ENCODE measurements at places on chromosomes 7 and 10.

- no peak for DNase-seq
Observed at GRCh38 chr7:36448781-36449379, 59.2 kb downstream of the ANLN start.

DNA sequence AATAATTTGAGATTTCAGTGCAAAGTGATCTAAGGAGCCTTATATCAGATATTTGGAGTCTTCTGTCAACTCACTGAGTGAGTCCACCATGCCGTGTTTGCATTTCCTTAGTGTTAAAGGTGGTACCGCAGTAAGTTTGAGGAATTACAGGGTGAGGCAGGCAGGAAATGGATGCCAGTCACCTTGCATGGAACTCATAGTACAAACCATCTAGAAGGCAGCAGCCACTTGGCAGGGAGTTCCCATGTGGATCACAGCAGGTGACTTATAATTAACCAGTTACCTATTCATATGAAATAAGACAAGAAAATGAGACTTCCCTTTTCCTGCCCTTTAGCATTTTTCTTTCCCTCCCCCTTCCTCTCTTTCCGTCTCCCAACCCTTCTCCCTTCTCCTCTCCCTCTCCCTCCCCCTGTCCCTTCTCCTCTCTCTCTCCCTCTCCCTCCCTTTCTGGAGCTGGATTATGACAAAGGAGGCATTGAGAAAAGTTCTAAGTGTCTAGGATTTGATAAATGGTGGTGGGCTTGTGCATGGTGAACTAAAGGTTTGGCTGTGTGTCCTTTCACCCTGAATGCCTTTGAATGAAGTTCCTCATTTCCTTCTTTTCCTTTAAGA, 94.1 kb downstream of the LRRC4 start:
- DNase-seq = no peak

GRCh38 chr7:70132852-70133690, 534.8 kb downstream of the AUTS2 start:
- DNase-seq = no peak

- DNase-seq = no peak
Observed at GRCh38 chr7:2251381-2251780, 9.4 kb downstream of the NUDT1 start.

DNA sequence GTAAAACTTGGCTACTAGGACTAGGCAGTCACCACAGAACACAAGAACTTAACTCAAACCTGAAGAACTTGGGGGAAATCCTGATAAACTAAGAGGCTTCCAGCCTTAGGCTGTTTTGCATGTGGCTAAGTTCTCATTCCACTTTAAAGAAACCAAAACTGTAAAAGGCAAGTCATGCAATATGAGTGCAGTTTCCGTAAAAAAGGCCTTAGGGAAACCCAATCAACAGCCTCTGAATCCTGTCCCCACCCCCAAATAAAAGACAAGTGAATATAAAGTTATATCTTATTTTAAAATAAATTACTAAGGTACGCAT, 95.1 kb downstream of the USP6NL start:
- no peak for DNase-seq

DNA sequence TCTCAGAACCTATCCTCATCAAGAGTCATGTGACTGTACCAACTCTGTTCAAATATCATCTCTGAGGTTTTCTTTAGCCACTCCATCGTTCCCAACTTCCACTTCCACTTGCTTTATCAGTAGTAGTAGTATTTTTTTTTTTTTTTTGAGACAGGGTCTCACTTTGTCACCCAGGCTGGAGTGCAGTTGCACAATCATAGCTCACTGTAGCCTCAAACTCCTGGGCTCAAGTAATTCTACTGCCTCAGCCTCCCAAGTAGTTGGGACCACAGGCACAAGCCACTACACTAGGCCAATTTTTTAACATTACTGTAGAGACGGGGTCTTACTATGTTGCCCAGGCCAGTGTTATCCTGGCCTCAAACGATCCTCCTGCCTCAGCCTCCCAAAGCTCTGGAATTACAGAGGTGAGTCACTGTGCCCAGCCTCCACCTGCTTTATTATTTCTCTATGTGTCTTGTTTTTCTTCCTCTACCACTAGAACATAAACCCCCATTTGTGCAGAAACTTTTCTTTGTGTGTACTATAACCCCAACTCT, 5.9 kb downstream of the NCAPG2 start:
- DNase-seq = no peak

- DNase-seq = no peak
Observed at GRCh38 chr10:79266084-79266483, 81.2 kb upstream of the PPIF start.

DNA sequence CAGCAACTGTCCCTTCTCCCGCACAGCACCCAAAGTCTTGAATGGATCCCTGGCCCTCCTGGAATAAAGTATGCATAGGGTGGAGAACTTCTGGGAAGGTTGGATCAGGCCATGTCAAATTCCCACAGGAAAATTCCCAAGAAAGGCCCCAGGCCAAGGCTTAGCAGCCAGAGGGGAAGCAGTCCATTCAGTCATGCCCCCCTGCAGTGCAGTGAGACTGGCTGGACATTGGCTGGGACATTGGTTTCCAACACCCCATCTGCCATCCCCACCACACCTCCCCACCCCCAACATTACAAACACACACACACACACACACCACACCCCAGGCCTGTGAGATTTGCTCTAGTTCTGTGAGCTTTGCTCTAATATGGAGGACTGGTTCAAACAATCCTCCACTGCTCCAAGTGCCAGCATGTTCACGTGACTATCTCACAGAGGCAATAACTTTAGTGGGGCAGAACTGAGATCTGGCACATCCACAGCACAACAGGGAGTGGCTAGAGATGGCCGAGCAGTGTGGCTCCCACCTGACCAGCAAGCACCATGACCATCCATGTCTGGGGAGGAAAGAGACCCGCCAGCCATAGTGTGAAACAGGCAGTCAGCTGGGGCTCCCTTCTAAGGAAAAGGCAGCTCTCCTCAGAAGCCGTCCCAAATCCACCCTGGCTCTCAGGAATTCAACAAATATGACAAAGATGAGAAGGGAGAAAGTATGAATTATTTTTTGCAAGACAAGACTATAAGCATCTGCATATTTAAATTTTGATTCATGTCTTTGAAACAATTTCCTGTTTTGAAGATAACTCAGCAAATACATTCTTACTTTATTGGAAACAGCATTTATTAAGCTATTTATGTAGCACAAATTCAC, 6.7 kb upstream of the FAM170B start:
- no peak for DNase-seq

DNA sequence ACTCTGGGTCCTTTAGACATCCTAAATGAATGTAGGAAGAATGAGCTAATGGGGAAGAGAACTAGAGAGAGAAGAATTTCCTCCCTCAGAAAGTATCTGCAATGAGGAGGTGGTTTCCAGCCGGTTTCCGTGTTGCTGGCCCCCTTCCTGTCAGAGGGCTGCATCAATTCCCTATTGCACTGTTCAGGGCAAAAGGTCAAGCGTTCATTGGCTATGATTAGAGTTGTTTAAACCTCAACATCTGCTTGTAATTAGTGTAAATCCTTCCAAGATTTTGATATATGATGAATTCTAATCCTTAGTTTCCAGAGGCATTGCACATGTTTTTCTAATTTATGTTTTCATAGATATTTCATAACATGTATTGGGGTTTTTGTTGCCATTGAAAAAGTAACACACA, 107.3 kb upstream of the SGCE start:
- no peak for DNase-seq

DNA sequence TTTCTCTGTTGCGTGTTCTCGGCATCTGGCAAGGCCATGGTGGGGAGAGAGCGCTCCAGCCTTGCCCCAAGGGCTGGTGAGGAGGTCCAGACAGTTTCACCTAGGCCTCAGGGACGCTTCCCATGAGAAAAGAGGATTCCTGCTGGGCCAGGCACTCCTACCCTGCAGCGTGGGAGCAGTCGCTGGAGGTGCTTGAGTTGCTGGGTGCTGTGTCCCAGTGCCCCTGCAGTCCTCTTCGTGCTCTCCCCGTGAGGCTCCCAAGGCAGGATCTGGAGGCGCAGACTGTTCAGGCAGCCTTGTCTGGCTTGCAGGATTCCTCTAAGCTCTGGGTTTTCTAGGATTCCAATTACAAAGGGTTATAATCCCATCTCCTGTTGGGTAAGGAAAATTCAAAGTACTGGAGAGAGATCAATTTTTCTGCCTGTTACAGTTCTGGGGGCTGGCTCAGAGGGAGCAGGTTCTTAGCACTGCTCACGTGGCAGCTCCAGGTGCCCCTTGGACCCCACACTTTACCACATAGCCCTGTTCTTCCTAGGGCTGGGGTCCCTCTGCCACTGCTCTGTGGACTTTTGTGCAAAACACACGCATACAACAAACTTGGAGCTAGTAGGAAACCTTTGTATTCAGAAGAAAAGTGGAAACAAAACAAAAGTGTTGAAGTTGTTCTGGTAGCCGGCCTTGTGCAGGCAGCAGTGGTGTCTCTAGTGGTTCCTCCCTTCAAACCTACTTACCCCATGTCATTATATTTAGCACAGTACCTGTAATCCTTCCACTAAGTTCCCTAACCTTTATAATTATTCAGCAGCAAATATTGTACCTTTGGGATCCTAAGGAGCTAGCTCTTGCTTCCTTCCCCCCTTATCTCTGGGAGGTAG, 60.5 kb downstream of the CCNY start:
- DNase-seq = no peak

DNA sequence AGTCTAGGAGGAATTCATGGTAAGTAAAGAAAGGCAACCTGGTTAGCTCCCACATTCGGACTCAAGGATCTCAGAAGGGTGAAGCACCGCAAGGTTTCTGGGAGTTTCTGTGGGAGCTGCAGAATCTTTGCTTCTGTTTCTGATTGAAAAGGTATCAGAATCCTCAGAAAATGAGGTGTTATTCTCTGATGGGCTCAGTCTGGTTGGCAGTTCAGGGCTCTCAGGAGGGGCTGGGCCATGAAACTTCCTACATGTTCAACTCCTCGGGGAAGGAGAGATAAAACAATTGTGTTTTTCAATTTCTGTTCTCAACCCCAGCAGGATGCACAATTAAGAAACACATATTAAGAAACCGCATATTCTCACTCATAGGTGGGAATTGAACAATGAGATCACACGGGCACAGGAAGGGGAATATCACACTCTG, 9.1 kb downstream of the OR2A7 start:
- DNase-seq = no peak

All from activated CD4-positive, CD25-positive, alpha-beta regulatory T cell treated with anti-CD3 and anti-CD28 coated beads, Interleukin-2, amount 50 U/mL, for 72 hours (primary cell).